ENCODE measurements at places on chromosomes 13 and 19.

DNA sequence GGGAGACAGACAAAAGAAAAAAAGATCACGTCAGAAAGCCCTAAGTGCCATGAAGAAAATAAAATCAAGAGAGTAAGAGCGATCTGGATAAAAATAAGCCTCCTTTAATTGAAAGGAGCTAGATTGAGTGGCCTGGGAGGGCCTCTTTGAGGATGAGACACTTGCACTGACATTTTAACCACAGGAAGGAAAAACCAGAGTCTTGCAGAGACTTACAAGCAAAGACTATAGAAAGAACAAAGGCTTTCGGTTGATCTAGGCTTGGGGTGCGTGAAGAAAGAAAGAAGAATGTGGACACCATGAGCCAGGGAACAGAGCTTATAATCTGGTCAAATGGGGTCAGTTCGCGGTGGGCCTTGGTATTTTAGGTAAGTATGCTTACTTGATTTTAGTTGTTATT is 342.7 kb downstream of the COG6 start:
- DNase-seq: no peak

- DNase-seq: no peak
Observed at GRCh38 chr19:3698974-3699740, 1.1 kb downstream of the PIP5K1C start.

DNA sequence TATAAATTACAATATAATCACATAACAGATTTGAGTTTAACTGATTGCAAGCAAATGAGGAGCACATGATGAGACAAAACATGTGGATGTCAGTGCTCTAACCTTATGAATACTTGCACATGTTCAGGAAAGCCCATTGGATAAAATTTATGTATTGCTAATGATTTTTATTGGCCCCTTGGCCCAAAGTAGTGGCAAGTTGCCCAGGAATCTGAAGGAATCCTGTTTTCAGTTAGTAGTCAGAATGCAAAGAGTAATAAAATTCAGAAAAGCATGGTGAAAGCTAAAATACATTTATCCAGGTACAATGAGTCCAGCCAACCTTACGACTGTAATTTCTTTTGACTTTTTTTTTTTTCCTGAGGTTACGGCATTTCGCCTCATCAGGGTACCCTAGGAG is 1539.4 kb downstream of the EFNB2 start:
- DNase-seq: no peak

DNA sequence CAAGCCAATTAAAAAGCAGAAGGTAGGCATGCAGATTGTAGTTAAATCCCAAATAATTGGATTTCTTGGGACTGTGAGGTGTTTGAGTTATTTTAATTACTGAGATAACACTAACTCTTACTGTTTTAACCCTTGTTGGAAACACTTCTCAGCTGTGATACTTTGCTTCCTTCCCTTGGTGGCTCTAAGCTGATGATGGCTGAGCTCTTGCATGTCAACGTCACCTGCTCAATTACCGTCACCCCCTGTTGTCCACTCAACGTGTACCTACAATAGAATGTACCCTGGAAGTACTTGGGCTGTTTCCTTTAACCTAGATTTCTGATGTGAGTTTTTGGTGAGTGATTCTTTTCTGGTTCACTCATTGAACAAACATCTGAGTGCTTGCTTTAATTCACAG is 303.4 kb downstream of the SLC7A1 start:
- no peak for DNase-seq

Measured in iPS DF 6.9 (cell line).